ENCODE measurements at places on chromosomes 1 and 21.

DNA sequence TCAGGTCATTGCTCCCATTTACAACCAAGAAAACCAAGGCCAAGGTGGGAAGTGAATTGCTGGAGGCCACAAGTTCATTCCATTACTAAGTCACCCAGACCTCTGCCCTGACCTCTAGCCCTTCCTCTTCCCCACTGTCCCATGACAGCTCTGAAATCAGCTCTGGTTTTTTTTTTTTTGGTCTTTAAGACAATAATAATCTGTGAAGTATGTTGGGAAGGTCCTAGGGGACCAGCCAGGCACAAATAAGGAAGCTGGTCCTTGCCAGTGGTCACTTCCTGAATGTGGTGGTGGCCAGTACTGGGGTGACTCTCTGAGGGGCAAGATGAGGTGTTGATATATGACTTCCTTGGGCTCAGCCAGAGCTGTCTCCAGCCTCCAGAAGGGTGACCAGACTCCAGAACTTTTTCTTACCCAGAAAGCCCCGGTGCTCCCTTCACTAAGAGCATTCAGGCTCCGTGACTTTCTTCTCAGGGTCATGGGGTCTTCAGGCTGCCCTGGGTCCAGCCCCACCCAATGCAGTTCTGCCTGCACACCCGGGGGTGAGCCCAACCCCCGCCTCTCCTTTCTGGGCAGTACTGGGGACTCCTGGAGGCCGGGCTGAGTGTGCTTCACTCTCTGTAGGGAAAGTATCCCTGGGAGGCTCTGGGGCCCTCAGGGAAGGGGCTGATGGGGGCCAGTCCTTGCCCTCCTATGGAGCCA, 159.6 kb downstream of the PTPRU start:
- DNase-seq, result no peak

- no peak for DNase-seq
Measured at GRCh38 chr1:9375912-9376311, 83.2 kb downstream of the SPSB1 start.

DNA sequence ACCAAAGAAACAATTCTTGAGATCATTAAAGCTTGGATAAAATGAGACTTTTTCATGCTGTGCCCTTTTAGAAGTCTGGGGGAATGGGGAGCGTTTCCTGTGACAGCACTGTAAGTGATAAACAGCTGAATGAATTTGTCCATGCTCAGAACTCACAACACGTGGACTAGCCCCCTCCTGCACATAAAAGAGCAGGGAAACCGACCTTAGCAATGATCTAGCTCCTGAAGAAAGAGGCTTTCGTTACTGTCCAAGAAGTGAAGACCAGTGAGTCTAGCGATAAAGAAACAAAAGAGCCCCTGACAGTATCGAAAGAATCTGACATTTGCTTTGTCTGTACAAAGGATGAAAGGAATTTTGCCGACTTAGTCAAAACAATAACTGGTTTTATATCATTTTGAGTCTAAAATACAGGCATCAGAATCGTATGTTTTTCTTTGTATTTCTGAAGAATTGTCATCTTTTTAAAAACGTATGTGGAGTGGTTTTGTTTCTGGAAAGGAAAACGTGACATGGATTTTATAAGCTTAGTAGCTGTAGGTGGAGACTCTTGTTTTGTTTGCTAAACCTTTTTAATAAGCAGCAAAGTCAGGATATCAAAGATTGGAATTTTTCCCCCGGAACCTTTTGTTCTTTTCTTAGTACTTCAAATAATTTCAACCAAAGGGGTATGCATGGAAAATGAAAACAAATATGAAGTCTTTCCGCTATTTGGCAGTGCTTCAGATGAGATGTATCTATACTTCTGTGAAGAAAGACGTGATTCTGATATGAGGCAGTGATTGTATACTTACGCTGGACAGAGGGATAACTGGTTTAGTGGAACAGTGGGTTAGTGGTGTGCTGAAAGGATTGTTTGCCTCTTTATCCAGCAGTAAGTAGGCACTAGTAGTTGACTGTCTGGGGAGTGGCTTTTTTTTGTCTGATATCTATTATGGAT, 61.0 kb downstream of the MAST2 start:
- peak; percentile 15 for DNase-seq

- peak; percentile 6 for DNase-seq
Measured at GRCh38 chr1:42422737-42423136, 33.1 kb downstream of the ZMYND12 start.

GRCh38 chr1:108851567-108851966, 5.3 kb downstream of the AKNAD1 start:
- DNase-seq, result no peak

DNA sequence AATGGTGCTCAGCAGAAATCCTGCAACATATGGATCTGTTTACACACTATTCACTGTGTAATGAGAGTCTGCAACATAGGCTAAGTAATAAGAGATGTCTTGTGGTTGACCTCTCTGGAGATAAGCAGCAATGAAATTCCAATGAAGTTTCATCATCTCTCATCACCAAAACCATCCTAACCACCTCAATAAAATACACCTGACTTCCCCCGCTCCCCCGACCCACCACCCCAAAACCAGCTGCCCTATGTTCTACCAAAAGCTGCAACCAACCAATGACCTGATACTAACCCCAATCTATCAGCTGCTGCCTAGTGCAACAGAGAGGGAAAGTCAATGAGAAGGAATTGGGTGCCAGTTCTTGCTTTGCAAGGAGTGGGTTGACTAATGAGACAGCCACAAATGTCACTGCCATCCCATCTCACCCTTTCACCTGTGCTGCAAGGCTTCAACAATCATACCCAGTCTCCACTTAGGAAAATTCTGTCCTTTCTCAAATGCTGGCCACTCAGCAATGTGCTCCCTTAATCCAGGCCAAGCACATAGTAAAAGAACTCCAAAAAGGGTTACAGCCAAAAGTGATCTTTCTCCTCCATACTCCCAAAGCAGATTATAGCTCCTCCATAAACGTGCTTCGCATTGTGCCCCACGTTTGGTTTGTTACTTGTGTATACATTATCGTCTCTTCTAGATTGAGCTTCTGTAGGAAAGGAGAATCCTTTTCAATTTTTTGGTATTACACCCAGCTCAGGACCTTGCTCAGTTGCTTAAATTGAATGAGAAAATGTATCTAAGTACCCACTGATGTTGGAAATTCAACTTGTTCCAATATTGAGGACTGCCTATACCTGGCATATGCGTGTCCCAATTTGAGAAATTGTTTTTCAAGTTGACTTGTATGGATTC, 29.0 kb downstream of the MRPL39 start:
- no peak for DNase-seq

GRCh38 chr1:55611123-55611522, 396.0 kb upstream of the USP24 start:
- no peak for DNase-seq

- DNase-seq, result no peak
Measured at GRCh38 chr1:94042388-94042787, 78.6 kb downstream of the ABCA4 start.

GRCh38 chr1:35222322-35223083, 29.6 kb upstream of the SFPQ start:
- DNase-seq, result no peak

DNA sequence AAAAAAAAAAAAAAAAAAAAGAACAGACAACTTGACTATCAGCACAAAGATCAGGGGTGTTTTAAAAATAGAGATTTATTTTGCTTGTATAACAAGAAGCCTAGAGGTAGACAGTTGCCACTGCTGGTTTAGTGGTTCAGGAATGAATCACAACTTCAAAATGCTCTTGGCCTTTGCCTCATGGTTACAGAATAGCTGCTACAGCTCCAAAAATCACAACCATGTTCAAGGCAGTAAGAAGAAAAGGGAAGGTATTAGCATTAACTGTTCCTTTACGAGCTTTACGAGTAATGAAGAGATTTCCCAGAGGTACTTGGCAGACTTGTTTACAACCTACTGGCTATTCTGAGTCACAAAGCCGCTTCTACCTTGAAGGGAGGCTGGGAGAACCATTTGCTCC, 52.5 kb upstream of the PPM1J start:
- no peak for DNase-seq

DNA sequence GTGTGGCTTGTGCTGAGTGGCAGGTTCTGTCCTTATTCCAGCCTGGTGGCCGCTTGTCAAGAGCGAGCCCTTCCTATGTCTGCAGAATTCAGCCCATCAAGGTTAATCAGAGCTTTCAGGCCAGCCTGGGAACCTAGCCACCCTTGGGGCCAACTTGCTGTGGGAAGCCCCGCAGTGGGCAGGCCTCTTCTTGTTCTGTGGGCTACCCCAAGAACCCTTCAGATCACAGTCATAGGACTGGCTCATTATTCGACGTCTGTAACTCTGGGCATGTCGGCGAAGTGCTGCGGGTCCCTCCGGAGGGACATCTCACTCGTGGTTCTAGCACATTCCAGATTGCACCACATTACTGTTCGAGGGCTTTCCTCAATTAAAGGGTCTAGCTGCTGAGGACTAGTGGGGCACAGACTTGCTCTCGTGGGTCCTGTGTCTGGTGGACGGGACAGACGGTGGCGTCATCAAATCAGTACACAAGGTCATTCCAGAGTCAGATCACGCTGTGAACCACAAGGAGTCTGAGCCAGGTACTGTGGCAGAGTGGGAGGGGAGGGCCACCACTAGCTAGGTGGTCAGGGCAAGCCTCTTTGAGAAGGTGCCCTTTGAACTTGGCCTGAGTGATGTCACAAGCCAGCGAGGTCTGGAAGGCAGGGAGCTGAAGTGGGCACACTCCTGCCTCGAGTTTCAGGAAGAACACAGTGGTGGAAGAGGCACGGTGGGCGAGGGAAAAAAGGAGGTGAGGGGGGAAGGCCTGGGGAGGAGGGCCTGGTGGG, 20.3 kb upstream of the TNFRSF1B start:
- DNase-seq, result no peak

- DNase-seq, result no peak
Measured at GRCh38 chr1:41568204-41568603, 83.7 kb upstream of the EDN2 start.

DNA sequence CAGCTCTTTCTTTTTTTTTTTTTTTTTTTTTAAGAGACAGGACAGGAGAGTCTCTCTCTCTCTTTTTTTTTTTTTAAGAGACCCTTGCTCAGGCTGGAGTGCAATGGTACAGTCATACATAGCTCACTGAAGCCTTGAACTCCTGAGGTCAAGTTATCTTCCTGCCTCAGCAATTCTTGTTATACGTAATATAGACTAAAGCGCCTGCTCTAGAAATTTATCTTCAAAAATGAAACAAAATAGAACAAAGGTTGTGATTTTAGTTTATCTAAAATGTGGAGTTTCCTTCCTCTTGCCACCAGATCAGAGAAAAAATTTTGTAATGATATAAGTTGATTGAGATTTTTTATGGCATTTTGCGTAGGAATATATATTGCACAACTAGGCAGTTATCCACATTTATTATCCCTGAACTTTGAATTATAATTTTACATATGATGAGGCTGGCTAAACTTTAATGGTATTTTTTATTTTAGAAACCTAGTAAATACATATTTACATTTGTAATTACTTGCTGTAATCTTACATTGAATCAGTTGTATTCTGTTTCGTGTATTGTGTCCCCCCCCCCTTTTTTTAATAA, 44.2 kb downstream of the MTF2 start:
- no peak for DNase-seq

GRCh38 chr1:235945775-235946570, 79.3 kb upstream of the LYST start:
- no peak for DNase-seq

GRCh38 chr1:27891196-27891889, 19.0 kb downstream of the THEMIS2 start:
- no peak for DNase-seq

- DNase-seq, result no peak
Measured at GRCh38 chr1:206131037-206131436, 13.8 kb upstream of the AVPR1B start.

- no peak for DNase-seq
Measured at GRCh38 chr1:179108644-179109043, 26.8 kb downstream of the TOR3A start.

DNA sequence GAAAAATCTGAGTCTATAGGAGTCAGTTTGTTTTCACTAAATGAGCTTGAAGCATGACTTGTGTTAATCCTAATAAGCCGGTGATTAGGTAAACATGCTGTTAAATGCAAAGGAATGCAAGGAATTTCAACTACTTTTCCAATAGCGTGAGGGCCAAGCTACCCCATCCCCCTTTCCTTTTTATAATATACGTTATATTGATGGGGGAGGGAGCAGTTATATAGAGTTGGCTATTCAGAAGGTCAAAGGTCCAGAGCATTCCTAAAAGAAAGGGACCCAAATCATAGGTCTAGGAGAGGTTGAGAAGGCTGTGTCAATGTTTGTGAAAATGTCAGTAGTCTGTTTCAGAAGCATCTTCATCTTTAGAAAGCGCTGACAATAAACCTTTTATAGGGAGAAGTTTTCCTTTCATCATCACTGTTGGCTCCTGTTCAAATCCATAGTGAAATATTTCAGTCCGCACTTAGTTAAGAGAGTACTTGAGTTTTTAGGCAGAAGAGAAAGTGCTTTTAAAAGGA, 3.8 kb downstream of the CCN1 start:
- no peak for DNase-seq

Data from NCI-H1417 (cell line).